Calu3 (cell line): ENCODE measurements at places on chromosomes 11 and 22. TPM values are rescaled to one million over a fixed set of nuclear protein-coding genes. Genes with fewer than 3 reads are reported as not detected.

DNA sequence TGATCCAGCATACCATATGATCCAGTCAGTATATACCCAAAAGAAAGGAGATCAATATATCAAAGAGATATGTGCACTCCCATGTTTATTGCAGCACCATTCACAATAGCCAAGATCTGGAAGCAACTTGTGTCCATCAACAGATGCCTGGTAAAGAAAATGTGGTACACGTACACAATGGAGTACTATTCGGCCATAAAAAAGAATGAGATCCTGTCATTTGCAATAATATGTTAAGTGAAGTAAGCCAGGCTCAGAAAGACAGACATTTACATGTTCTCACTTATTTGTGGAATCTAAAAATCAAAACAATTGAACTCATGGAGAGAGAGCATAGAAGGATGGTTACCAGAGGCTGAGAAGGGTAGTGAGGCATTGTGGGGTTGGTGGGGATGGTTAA lies 27.0 kb downstream of the SNU13 start:
- DNase-seq = no peak
- H3K4me3 ChIP-seq = no peak overlapping the region
- peaks cover 2% of the 10 kb centered on the region for H3K4me1 ChIP-seq
- peaks cover 82% of the 10 kb centered on the region for H3K36me3 ChIP-seq
- peak overlapping the region; percentile 12 for H3K27ac ChIP-seq

DNA sequence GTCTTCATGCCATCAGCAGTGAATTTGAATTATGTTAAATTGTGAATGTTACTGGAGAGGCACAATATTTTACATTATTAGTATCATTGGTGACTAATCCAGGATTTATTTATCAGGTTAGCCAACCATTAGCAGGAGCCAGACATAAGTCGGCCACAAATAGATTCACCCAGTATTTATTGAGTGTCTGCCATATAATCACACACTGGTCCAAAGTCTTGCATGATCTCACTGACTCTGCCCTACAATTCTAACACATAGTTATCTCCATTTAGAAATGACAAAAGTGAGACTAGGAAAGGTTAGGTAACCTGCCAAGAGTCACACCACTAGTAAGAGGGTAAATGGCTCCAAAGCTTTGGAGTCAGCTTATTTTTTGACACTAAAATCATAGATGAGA lies 179.6 kb downstream of the BLID start:
- no peak overlapping the region for H3K4me3 ChIP-seq
- no peak for DNase-seq
- H3K27ac ChIP-seq = no peak overlapping the region
- no peaks in the 10 kb centered on the region for H3K4me1 ChIP-seq
- H3K27me3 ChIP-seq = no peaks in the 10 kb centered on the region

DNA sequence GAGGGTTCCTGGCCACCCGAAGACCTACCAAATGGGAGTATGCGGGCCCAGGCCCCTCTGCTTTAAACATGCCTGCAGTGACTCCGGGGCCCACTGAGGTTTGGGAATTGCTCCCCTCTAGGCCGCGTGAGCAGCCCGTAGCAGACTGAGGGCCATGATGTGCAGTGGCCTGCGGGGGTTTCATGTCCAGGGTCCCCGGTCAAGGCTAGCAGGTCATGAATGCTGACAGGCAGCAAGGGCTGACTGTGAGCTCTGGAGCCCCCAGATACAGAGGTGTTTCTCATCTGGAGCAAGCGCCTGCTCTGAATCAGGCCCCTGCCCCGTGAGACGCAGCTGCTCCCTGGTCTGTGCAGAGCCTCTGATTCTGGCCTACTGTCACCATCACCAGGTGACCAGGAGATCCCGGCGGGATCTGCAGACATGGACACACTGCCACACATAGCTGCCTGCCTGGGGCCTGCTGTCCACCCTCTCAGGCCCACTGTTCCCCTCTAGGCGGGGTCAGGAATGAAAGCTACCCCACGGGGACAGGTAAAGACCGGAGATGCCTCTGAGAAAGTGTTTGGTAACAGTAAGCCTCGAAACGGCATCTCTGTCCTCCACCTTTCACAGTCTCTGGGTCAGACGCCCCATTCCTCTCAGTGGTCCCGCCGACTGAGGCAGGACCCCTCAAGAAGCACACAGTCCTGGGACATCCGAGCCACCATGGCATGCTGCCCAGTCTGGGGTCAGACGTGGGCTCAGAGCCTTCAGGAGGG lies 73.3 kb downstream of the PARVB start:
- H3K36me3 ChIP-seq = no peaks in the 10 kb centered on the region
- no peaks in the 10 kb centered on the region for H3K4me1 ChIP-seq
- no peaks in the 10 kb centered on the region for H3K27me3 ChIP-seq

DNA sequence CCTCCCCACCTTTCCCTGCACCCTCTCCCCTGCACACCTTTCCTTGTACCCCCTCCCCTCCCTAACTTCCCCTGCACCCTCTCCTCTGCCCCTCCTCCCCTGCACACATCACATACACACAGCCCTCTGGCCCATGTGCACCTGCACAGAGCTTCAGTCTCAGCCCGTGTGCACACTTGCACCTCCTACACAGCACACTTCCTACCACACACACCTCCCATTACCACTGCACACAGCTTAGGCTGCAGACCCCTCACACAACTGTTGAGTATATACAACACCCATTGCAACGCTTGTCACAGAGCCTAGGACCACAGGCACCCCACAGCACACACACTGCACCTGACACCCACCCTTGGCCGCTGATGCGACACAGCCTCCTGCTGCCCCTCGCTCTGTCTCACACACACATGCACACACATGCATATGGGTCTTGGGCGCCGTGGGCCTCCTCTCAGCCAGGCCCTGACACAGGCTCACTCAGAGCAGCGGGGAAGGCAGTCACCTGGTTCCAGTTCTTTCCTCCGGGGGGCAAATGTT lies 411 bp downstream of the SIGIRR start:
- H3K27me3 ChIP-seq = no peaks in the 10 kb centered on the region
- no peak overlapping the region for H3K4me3 ChIP-seq
- DNase-seq = no peak
- H3K27ac ChIP-seq = no peak overlapping the region
- H3K36me3 ChIP-seq = peaks cover 42% of the 10 kb centered on the region

DNA sequence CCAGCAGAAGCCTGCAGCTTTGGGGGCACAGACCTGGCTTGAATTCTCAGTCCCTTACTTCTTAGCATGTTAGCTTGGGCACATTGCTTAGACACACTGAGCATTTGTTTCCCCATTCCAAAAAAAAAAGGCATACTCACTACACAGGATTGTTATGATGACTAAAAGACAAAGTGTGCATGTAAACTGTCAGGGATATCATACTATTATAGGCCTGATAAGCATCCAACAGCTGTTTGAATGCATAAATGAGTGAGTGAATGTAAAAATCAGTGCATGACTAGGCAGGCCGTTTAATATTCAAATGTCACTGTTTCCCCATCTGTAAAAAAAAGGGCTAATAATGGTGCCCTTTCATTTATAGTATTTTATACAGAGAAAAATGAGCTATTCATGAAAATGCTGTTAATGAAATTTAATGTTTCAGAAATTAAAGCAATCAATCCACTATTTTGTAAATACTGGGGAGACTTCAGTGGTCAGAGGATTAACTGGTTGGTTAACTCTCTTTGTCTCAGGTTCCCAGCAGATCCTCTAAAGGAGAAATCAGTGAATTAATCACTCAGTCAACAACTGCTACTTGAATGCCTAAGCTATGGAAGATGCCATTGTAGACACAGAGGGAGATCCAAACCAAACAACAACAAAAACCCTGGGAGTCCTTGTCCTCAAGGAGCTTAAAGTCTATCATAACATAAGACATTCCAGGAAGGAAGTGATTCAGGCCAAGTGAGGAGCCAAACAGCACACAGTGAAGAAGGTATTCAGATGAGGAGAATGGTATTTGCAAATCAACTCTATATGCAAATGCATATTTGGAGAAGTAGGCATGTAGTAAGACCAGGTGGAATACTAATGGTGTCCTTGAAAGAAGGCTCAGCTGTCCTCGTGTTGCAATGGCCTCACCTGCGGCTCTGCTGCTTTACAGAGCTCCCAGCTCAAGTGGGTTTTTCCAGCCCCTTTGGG lies 26.8 kb downstream of the BARX2 start:
- no peak for DNase-seq
- H3K36me3 ChIP-seq = peaks cover 16% of the 10 kb centered on the region
- H3K4me1 ChIP-seq = peaks cover 21% of the 10 kb centered on the region
- H3K4me3 ChIP-seq = no peak overlapping the region
- no peak overlapping the region for H3K27ac ChIP-seq

GRCh38 chr11:69101115-69101791 lies 52.5 kb downstream of the TPCN2 start:
- no peak overlapping the region for H3K27ac ChIP-seq
- peaks cover 13% of the 10 kb centered on the region for H3K36me3 ChIP-seq
- no peaks in the 10 kb centered on the region for H3K27me3 ChIP-seq
- no peak overlapping the region for H3K4me3 ChIP-seq

DNA sequence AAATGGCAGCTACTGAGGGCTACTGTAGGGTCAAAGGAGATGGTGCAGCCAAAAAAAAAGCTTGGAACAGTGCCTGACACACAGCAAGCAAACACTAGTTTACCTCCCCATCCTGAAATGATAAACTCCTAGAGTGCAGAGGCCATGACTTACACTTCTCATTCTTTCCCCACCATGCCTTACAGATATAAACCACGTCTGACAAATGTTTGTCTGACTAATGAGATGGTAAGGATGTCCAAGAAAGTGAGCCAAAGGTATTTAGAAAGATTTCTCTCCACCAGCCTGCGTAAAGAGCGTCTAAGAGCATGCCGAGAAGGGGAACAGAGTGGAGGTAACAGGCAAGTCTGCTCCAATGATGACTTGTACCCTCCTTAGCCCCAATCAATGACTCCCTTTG lies 99.0 kb downstream of the LARGE1 start:
- no peaks in the 10 kb centered on the region for H3K36me3 ChIP-seq
- no peaks in the 10 kb centered on the region for H3K4me1 ChIP-seq
- no peak overlapping the region for H3K4me3 ChIP-seq

- DNase-seq = no peak
- H3K27ac ChIP-seq = no peak overlapping the region
- H3K27me3 ChIP-seq = no peaks in the 10 kb centered on the region
- no peaks in the 10 kb centered on the region for H3K36me3 ChIP-seq
- no peak overlapping the region for H3K4me3 ChIP-seq
These were observed 202.1 kb upstream of the B3GAT1 start for GRCh38 chr11:134614141-134614540.

DNA sequence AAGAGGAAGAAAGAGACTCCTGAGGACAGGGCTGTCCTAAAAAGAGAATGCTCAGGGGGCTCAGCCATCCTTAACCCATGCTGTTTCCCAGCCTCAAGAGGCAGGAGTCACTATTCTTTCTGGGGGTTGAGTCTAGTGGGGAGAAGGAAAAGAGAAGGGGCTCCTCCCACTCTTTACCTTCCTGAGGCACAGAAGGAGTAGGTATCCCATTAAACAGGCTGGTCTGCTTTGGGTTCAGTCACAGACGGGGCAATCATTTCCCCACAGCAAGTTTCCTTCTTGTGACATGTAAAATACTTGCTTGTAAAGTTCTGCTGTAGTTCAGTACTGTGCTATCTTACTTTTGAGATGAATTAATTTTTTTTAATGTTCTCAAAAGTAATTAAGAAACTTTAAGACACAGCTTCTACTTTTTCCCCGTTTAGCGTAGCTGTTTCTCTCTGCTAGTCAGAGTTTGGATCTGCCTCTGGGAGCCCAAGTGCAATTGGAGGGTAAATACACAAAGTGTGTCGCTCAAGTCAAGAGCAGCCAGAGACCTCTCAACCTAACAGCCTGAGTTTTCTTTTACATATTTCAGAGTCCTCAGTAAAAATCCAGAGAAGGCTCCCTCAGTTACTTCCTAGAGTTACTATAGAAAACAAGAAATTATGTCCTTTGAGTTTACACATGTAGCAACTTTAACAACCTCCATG lies 15.0 kb downstream of the OR8A1 start:
- no peak overlapping the region for H3K4me3 ChIP-seq
- DNase-seq = no peak
- H3K36me3 ChIP-seq = no peaks in the 10 kb centered on the region
- H3K27ac ChIP-seq = no peak overlapping the region

DNA sequence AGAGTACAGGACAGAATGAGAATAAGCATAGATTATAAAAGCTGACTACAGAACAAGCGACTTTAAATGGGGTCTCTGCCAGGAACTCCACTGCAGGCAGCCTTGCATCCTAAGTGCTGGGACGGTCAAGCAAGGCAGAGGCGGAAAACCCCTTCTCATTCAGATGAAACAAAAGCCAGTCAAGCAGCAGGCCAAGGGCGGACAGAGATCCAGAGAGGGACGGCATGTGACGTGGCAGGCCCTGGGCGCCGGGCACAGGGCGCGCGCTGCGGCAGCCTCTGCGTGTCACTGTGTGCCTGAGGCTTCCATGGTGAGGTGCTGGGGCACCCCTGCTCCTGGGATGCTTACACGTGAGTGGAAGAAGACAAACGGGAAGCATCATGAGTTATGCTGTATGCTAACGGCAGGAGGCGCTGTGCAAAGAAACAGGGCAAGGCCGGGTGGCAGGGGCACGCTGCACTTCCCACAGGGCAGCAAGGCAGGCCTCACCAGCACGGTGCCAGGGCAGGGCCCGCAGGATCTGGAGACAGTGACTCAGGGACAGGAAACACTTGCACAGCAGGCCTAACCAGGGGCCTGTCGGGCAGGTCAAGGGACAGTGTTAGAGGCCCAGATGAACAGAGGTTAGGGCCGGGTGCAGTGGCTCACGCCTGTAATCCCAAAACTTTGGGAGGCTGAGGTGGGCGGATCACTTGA lies 6.2 kb downstream of the TOLLIP start:
- H3K4me1 ChIP-seq = peaks cover 40% of the 10 kb centered on the region
- H3K27me3 ChIP-seq = no peaks in the 10 kb centered on the region
- peak; percentile 82 for DNase-seq
- peaks cover 34% of the 10 kb centered on the region for H3K36me3 ChIP-seq
- peak overlapping the region; percentile 56 for H3K4me3 ChIP-seq

GRCh38 chr11:26134053-26134452 lies 197.9 kb upstream of the ANO3 start:
- no peak for DNase-seq
- H3K4me1 ChIP-seq = peaks cover 8% of the 10 kb centered on the region
- no peaks in the 10 kb centered on the region for H3K27me3 ChIP-seq

GRCh38 chr11:57349491-57350274 lies 11.5 kb downstream of the P2RX3 start:
- DNase-seq = peak; percentile 71
- no peak overlapping the region for H3K4me3 ChIP-seq
- no peaks in the 10 kb centered on the region for H3K36me3 ChIP-seq

GRCh38 chr11:96783311-96783710 lies 393.5 kb downstream of the JRKL start:
- DNase-seq = no peak
- no peak overlapping the region for H3K27ac ChIP-seq
- H3K4me1 ChIP-seq = no peaks in the 10 kb centered on the region
- H3K4me3 ChIP-seq = no peak overlapping the region

GRCh38 chr11:92875473-92875872 lies 94.0 kb upstream of the MTNR1B start:
- H3K36me3 ChIP-seq = no peaks in the 10 kb centered on the region
- H3K4me1 ChIP-seq = no peaks in the 10 kb centered on the region
- no peak overlapping the region for H3K27ac ChIP-seq

TMPRSS6 gene
- total RNA-seq = not detected in 2 replicates

SPCS2 gene
- 195 and 209 TPM in 2 replicates for total RNA-seq

TECTA gene
- not detected in 2 replicates for total RNA-seq

SLCO2B1 gene
- total RNA-seq = 0.27 and 0.31 TPM in 2 replicates

GSTT2B gene
- 3.6 and 5.4 TPM in 2 replicates for total RNA-seq

NNMT gene
- total RNA-seq = 52.7 and 116 TPM in 2 replicates

RIMBP3C gene
- total RNA-seq = 0.17 TPM in 1 of 2 replicates, not detected in the other
